Urinary bladder (tissue), 4 donors: ENCODE measurements at places on chromosomes 13 and 19. TPM values are rescaled to one million over a fixed set of nuclear protein-coding genes. Genes with fewer than 3 reads are reported as not detected.

ZNF610 gene
- total RNA-seq = 8.4 TPM

GRCh38 chr13:25800523-25800922 is 251.3 kb downstream of the SHISA2 start:
- no peak for DNase-seq

DNA sequence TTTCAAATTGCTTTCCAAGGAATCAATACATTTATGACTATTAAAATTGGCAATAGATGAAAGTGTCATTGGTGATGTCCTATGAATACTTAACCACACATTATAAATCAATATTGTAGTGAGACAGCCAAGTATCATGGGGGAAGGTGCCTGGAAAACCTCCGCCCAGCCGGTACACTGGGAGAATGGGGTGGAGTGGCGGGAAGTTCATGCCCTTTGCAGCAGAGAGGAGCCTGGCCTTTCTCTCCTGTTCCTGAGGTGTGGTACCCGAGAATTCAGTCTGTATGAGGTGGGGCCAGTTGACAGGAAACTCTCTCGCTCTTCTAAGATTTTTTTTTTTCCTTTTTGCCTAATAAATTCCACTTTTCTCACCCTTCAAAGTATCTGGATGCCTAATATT is 25.4 kb upstream of the ABCC4 start:
- DNase-seq = no peak

DNA sequence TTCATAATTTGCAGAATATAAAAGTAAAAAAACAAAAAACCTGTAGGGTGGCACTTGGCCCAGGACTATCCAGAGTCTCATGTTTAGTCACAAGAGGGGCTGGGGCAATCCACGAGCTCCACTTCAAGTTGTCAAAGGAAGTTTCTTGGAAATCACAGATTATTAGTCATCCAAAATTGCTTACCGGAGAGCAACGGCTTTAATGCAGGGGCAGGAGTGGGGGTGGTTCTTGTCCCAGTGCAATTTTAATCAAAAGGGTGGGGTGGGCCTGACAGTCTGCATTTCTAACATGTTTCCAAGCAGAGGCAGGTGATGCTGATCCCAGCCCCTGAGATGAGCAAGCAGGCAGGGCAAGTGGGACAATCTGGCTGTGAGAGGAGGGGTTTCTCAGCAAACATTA is 233.9 kb downstream of the ABCC4 start:
- DNase-seq = no peak

DNA sequence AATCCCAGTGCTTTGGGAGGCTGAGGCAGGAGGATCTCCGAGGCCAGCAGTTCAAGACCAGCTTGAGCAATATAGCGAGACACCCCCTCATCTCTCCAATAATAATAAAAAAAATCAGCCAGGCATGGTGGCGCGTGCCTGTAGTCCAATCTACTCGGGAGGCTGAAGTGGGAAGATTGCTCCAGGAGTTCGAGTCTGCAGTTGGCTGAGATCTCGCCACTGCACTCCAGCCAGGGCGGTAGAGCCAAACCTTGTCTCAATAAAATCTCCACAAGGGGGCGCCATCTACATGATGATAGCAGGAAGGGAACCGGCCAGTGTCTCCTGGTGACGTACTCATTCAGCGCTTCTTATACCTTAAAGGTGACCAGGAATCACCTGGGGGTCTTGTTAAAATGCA is 13.6 kb upstream of the C5AR1 start:
- DNase-seq = no peak
